B cell (primary cell): ENCODE measurements at places on chromosomes 13 and 19. TPM values are rescaled to one million over a fixed set of nuclear protein-coding genes. Genes with fewer than 3 reads are reported as not detected.
A peak's percentile ranks its signal among the peaks of the same experiment; 100 is the strongest.

DNA sequence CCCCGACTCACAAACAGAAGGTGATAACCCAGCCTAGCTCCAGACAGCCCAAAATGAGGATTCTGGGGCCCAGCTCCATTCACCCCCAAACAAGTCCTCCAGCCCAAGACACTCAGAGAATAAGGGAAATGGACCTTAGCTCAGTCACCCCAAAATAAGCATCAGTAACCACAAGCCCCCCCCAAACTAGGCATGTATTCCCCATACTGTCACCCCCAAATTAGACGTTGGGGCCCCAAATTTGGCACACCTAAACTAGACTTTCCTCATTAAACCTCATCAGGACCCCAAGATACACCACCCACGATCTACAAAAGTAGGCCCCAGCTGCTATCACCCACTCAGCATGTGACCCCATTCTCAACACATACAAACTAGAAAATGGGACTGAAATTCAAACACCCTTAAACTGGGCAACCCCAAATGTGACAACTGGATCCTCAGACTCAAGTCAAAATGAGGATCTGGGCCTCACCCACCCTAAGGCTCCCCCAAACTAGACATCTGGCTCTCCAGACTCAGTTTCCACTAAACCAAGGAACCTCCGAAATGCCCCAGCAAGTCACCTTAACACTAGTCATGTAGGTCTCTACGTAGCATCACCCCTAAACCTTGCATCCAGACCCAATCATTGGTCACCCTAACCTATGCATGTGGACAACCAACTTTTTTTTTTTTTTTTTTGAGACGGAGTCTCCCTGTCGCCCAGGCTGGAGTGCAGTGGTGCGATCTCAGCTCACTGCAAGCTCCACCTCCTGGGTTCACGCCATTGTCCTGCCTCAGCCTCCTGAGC lies 13.4 kb upstream of the ERFL start:
- peak; percentile 47 for DNase-seq

Gene PPM1N
- polyA plus RNA-seq: 6.5 and 6.8 TPM in 2 replicates

Gene SIAH3
- not detected in 2 replicates for polyA plus RNA-seq

DNA sequence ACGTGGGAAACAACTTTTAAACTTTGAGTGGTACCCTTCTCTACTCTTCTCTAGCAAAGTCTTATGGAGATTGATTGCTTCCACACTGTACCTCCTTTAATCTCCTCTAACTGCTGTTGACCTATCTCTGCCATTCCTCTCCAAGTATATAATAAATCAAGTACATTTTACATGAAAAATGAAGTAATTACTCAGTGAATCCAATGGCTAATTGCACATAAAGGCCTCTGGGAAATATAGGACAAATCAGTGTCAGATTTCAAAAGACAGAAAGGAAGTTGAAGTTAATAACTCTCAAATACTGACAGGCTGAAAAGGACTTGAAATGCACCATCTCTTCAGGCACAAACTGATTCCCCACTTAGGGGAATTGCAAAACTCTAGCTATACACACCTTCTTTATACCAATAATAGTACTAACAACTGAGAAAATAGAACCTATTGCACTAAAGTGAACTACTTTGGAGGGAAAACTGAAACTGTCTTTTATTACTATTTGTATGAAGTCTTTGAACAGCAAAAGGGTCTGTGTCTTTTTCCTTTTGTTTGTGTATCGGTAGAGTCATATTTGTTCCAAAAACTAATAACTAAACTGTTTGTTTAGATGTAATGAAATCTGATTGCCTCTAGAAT lies 701.1 kb downstream of the PCDH9 start:
- no peak for DNase-seq

- no peak for DNase-seq
These were observed 731 bp downstream of the MAG start for GRCh38 chr19:35292421-35293362.

DNA sequence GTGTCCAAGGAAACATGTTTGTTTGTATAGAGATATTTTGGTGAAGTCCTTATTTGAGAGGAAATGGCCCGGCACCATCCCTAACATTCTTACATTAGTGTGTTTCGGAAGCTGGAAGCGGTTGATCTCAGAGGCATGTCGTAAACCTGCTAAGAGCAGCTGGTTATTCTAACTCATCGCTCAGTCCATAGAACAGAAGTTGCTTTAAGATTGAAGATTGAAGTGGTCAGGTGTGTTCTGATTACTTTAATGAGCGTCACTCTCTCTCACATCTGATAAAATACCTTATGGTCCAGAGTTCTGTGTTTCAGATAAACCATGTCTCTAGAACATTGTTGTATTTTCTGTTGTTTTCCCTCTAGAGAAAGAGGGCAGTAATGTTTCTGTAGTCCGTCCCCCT lies 60.2 kb upstream of the FLT1 start:
- no peak for DNase-seq

Gene GJA3
- polyA plus RNA-seq: 0.28 and 0.95 TPM in 2 replicates

- DNase-seq: no peak
These were observed 2425.1 kb upstream of the PCDH20 start for GRCh38 chr13:63840551-63841421.

DNA sequence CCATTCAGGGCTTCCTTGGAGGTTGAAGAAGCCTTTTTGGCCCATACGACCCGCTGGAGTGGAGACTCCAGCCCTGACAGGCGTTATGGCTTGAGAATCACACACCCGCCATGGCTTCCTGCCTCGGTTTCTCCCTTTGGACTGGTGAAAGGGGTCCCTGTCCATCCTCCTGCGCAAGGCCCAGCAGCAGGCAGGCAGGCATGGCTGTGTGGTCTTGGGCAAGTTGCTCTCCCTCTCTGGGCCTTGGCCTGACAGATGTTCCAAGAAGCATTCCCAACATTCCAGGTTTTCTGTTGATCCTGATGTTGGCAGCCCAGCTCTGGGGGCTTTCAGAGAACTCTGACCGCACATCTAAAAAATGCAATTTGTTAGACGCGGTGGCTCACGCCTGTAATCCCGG lies 8.1 kb downstream of the PTPRS start:
- DNase-seq: no peak

Gene ZNF527
- 4.8 and 7.7 TPM in 2 replicates for polyA plus RNA-seq

- no peak for DNase-seq
These were observed 37.6 kb downstream of the KCTD12 start for GRCh38 chr13:76848596-76848995.

DNA sequence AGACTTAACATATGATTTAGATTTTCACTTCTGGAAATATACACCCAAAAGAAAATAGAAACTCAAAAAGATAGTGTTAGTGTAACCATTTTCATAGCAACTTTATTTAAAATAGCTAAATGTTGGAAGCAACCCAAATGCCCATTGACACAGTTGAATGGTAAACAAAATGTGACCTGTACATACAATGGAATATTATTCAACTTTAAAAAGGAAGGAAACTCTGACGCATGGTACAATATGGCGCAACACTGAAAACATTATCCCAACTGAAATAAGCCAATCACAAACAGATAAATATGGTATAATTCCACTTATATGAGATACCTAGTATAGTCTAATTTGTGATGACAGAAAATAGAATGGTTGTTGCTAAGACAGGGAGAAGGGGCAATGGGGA lies 1456.1 kb upstream of the MIR17HG start:
- DNase-seq: no peak

Gene ZNF329
- 5.4 and 8.0 TPM in 2 replicates for polyA plus RNA-seq

Gene SLC17A7
- polyA plus RNA-seq: 0.40 and 0.60 TPM in 2 replicates

Gene ZNF667
- 2.8 and 6.0 TPM in 2 replicates for polyA plus RNA-seq

- peak; percentile 61 for DNase-seq
These were observed 16.3 kb downstream of the CILP2 start for GRCh38 chr19:19554074-19555023.

- DNase-seq: no peak
These were observed 80.2 kb downstream of the IRS2 start for GRCh38 chr13:109706015-109706715.

DNA sequence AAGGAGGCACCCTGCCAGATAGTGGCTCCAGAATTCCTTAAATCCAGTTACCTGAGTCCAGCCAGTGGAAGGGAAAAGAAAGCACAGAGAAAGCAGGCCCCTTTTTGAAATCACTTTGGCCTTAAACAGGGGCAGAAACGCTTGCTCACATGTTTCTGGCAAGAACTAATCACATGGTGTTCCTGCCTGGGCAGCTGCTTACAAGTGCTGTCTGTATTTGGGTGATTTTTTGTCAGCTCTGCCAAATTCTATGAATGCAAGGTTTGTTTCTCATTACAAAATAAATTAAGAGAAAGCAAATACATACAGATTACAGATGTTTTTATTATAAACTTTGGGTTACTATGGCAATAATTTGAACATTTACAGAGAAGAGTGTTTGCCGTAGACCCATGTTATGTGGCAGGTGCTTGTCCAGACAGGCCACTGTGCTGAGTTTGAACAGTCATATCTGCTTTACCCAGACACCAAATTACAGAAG lies 1237.8 kb downstream of the SLITRK5 start:
- no peak for DNase-seq

GRCh38 chr19:5828661-5829566 lies 10.6 kb downstream of the FUT6 start:
- DNase-seq: peak; percentile 47

DNA sequence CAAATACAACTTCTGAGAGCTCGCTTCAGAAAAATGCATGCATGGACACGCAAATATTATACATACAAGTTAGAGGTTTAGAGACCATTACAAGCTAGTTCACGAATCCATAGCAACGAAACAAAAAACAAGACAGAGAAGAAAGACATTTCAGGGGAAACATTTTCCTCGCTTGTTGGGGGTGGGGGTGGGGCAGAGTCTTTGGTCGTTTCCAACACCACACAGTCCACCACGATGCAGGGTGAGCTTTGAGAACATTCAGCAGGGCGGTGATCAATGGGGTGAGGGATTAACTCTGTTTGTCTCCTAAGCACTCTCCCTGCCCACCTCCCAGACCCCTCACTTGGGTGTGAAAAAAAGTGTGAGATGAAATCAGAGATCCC lies 651 bp downstream of the OXGR1 start:
- DNase-seq: no peak

Gene SYT5
- 0.27 and 1.5 TPM in 2 replicates for polyA plus RNA-seq

Gene SH2D3A
- polyA plus RNA-seq: 54.1 and 61.1 TPM in 2 replicates

DNA sequence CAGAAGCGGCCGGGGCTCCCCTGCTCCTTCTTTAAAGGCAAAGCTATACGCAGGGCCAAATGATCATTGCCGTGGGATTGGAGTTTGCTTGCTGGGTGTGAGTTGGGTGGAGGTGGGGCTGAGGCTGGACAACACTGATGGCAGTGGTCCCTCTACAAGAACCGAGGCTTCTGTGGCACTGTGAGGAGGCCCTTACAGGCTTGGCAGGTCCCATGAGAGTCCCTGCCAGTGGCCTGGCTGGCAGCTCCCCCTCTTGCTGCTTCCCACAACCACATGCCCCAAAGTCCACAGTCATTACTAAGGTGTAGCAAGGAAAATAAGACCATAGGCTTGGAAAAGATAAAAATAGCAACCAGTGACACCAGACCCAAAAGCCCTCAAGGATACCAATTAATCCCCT lies 98.4 kb downstream of the ANKRD10 start:
- no peak for DNase-seq

Gene FCAR
- polyA plus RNA-seq: 1.9 and 2.8 TPM in 2 replicates

Gene GRWD1
- polyA plus RNA-seq: 10.6 and 12.0 TPM in 2 replicates

DNA sequence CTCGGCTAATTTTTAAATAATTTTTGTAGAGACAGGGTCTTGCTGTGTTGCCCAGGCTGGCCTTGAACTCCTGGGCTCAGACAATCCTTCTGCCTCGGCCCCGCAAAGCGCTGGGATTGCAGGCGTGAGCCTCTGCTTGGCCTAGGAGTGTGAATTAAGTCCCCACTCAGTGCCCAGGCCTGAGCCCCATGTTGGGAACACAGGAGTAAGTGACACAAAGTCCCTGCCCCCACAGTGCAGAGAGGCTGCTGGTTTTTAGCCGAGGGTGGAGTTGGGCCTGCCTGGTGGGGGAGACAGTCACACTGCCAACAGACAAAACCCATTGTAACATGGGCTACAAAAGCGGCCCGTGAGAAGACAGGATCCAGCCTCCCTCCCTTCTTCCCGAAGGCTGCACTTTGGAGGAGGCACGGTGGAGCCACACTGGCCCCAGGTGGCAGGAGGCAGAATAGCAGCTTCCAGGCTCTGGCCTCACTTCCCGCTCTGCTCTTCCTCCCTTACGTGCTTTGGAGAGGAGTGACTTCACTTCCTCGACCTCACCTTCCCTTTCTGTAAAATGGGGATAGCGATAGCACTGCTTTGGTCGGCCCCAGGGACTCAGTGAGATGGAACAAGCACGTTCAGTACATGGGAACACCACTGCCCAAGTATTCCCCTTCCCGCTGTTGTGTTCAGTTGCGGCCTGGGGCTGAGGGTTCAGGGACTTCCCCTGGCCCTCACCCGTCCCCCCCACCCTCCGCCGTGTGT lies 15.2 kb upstream of the EHD2 start:
- DNase-seq: peak; percentile 70

DNA sequence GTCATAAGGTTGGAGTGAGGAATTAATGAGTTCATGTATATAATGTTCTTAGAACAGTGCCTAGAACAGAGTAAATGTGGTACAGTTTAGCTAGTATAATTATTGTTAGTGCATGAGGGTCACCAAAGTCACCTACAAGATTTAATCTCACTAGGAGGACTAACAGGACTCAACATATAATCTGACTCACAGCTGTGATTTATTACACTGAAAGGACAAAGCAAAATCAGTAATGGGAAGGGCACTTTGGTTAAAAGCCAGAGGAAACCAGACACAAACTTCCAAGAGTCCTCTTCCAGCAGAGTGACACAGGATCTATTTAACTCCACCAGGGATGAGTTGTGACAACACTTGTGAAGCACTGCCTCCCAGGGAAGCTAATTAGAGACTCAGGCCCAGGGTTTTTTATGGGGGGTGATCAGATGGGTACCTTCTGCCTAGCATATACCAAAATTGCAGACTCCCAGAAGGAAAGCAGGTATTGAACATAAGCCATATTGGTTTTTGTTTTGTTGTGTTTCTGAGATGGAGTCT lies 341.2 kb upstream of the DACH1 start:
- DNase-seq: no peak

DNA sequence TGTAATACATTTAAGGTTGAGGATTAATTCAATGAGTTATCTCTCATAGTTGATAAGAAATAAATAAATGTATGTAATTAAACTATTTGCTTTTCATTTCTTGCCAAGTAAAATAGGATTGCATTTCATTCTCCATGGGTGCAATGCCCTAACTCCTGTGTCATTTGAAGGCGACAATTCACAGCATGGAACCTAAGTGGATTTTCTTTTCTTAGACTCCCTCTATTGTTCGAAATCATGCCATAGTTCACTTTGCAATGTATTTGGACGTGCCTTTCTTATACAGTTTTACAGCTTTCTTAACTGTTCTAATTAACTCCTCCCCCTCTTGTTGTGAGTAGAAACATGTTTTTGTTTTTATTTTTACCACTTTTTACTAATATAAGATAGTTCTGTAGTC lies 263.0 kb downstream of the B3GLCT start:
- DNase-seq: no peak

DNA sequence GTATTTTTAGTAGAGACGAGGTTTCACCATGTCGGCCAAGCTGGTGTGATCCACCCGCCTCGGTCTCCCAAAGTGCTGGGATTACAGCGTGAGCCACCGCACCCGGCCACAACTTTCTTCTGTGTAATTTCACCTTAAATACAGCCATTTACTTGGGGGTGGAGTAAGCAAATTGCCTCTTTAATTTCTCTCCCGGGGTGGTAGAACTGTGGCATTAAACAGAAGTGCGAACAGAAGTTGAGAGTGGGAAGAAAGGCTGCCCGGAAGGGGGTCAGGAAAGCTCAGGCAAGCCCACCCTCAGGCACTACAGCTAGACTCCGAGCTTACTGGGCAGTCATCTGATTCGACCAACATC lies 475 bp upstream of the DNAJC15 start:
- DNase-seq: no peak
